ENCODE measurements at places on chromosomes 1 and 21.

GRCh38 chr1:53014791-53015507 lies 47.1 kb upstream of the PODN start:
- peak; percentile 84 for DNase-seq

DNA sequence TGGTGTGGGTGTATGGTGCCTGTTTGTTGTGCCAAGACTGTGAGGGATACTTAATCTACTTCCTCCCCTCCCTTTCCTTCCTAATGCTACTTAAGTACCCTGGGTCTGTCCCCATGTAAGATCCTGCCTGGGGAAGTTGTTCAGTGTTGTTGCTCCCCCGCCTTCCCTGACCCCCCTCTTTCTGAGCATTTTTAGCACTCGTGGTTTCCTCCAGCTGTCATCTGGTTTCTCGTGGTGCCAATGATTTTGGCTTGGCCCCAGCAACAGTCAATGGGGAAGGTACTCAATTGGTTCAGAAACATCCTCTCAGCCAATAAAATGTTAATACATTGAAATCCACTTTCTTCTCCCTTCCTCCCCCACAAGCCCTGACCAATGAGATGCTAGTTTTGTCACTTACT lies 8.0 kb upstream of the B4GALT3 start:
- DNase-seq, result peak; percentile 94

GRCh38 chr1:77168358-77168757 lies 50.9 kb downstream of the PIGK start:
- no peak for DNase-seq

GRCh38 chr1:169906938-169907337 lies 13.2 kb upstream of the SCYL3 start:
- DNase-seq, result no peak

DNA sequence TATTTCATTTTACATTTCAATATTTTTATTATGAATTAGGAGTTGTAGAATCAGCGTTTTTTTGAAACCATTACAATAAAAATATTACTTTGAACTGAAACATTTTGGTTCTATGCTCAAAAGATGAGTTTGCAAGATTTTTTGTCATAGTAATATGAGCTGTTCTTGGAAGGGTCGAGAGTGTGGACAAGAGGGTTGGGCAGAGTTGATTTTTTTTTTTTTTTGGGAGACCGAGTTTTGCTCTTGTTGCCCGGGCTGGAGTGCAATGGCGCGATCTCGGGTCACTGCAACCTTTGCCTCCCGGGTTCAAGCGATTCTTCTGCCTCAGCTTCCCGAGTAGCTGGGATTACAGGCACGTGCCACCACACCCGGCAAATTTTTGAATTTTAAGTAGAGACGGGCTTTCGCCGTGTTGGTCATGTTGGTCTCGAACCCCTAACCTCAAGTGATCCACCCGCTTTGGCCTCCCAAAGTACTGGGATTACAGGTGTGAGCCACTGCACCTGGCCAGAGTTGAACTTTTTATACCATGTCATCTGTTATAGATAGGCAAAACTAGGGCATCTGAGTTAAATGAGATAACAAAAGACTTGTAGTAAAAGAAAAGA lies 3.3 kb downstream of the CACYBP start:
- no peak for DNase-seq

Data from SK-MEL-5 (cell line).